ENCODE measurements at places on chromosomes 1 and 21.

- no peak for DNase-seq
Measured at GRCh38 chr1:5979536-5980313, 12.5 kb downstream of the NPHP4 start.

- DNase-seq: peak; percentile 20
Measured at GRCh38 chr1:64743954-64744491, 852 bp upstream of the RAVER2 start.

GRCh38 chr1:222420633-222421032, 127.3 kb downstream of the HHIPL2 start:
- DNase-seq: no peak

DNA sequence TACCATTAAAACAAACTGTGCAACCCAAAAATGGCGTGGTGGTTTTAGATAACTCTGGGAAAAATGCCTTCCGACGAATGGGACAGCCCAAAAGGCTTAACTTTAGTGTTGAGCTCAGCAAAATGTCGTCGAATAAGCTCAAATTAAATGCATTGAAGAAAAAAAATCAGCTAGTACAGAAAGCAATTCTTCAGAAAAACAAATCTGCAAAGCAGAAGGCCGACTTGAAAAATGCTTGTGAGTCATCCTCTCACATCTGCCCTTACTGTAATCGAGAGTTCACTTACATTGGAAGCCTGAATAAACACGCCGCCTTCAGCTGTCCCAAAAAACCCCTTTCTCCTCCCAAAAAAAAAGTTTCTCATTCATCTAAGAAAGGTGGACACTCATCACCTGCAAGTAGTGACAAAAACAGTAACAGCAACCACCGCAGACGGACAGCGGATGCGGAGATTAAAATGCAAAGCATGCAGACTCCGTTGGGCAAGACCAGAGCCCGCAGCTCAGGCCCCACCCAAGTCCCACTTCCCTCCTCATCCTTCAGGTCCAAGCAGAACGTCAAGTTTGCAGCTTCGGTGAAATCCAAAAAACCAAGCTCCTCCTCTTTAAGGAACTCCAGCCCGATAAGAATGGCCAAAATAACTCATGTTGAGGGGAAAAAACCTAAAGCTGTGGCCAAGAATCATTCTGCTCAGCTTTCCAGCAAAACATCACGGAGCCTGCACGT, 82.1 kb downstream of the PRDM2 start:
- DNase-seq: no peak

DNA sequence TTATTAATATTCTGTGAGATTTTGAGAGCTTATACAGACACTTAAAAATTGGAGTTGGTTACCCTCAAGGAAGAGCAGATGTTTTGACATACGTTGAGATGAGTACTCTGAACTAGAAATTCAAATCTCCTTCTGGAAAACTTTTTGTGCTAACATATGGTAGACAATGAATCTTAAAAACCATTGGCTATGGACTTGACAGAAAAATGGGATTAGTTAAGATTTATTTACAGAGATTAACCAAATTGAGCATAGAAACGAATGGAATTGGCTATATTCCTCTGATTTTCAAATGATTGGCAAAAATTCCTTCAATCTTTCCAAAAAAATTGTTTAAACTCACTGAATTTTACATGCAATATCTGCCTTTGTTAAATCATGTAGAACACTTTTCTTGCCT, 1392.9 kb downstream of the BRINP3 start:
- no peak for DNase-seq

- peak; percentile 51 for DNase-seq
Measured at GRCh38 chr1:200150721-200151120, 123.2 kb downstream of the NR5A2 start.

- DNase-seq: no peak
Measured at GRCh38 chr1:243396876-243397275, 141.0 kb downstream of the SDCCAG8 start.

- DNase-seq: no peak
Measured at GRCh38 chr1:25451908-25452307, 21.2 kb downstream of the MACO1 start.

DNA sequence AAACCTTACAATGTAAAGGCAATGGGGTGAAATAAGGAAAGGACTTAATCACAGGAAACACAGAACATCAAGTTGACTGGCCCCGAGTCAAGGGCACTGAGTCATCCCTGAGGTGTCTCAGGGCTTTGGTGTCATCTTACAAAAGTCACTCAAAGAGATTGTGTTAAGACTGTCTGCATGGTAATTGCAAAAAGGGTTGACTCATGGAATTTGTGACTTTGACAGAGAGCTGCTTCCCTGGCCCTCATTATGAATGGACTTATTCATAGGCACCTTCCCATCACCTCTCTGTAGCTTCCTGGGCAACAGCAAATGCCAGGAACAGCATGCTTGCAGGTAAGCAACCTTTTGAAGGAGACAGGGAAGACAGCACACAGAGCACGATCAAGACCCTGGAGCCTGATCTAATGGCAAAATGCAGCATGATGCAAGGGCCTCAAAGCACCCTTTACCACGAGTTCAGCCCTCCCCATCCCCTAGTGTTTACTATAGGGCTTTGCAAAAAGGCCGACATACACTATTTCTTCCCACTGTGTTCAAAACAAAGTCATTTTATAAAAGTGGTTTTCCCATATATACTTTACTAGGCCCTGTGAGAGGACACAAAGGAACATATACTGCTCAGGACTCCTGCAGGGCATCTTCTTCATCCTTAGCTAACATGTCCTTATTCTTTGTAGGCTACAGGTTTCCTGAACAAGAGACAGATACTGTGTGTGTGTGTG, 17.1 kb downstream of the ZP4 start:
- DNase-seq: peak; percentile 74

GRCh38 chr1:117622726-117623125, 16.9 kb downstream of the TENT5C start:
- DNase-seq: no peak

- DNase-seq: no peak
Measured at GRCh38 chr1:1835546-1835945, 55.3 kb downstream of the GNB1 start.

GRCh38 chr1:216902669-216903381, 179.6 kb upstream of the ESRRG start:
- peak; percentile 84 for DNase-seq

DNA sequence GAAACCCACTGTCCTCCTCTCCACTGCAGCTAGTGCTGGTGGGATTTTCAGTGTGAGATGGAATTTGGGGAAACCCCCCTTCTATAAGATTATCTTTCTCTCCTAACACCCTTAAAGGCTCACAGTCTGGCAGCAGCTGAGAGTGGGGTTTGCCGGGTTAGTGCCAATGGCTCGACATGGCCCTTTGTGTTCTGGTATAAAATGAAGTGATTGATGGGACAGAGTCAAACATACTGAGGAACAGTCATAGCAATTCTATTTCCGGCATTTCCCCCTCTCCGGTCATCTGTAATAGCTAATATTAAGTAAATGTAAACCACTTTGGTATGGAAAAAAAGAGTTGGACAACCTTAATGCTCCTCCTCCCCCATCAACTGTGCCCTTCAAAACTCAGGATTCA, 37.6 kb downstream of the TFF3 start:
- DNase-seq: no peak

All from SW480 (cell line).